Activated T-helper 17 cell treated with anti-CD3 and anti-CD28 coated beads, Interleukin-2, amount 50 U/mL, for 72 hours (primary cell): ENCODE measurements at places on chromosomes 16 and 17. TPM values are rescaled to one million over a fixed set of nuclear protein-coding genes. Genes with fewer than 3 reads are reported as not detected.

Gene AANAT
- not detected for total RNA-seq

Gene CFAP97D1
- total RNA-seq: not detected

Gene NEUROD2
- total RNA-seq: not detected

Gene CXCL16
- 6.7 TPM for total RNA-seq

Gene GUCY2D
- total RNA-seq: 0.15 TPM

Gene KRT25
- total RNA-seq: not detected

Gene HASPIN
- total RNA-seq: 12.4 TPM

Gene NPIPA2
- 2.4 TPM for total RNA-seq

Gene CD300LG
- total RNA-seq: not detected

DNA sequence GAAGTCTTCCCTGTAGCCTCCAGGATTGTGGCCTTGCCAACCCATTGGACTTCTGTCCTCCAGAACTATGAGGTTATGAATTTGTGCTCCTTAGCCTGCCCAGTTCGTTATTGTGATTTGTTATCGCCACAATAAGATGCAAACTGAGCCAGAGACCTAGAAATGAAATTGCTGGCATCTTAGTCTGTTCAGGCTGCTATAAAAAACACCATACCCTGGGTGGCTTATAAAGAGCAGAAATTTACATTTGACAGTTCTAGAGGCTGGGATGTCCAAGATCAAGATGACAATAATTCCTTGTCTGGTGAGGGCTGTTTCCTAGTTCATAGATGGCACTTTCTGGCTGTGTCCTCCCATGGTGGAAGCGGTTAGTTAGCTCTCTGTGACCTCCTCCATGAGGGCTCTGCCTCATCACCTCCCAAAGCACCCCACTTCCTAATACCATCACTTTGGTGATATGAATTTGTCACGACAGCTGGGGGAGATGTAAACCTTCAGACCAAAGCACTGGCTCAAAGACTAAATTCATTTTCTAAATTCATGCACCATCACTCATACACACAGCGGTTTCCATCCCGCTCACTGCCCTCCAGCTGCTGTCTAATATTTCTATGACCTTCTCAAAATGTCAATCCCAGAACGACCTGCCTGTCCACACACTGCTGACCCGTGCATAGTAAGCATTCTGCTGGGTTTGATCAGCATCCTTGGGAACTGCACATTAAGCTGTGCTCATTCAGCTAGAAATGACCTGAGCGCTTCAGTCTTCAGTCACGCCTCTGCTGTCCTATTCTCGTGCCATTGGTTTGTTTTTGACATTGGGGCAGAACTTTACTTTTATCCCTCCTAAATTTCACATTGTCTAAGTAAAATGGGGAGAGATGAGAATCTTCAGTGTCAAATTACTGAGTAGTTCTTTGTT is 36.6 kb downstream of the GINS3 start:
- ATAC-seq: no peak

DNA sequence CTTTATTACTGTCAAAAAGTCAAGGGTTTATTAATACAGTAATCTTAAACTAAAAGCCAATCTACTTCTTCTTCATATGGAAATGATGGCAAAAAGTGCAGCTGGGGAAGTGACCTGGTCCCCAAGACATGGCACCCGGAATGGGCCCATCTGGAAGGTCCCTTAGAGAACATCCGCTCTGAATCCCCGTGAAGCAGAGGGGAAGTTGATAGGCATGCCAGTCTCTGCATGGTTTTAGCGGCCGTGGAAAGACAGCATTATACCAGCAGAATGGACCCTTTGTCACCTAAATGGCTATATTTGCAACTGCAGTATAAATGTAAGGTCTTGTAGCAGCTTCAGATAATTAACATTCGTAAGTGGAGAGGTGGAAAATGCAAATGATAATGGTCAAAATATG is 32.4 kb downstream of the COTL1 start:
- no peak for ATAC-seq

- no peak for ATAC-seq
These were observed 19.5 kb downstream of the PCTP start for GRCh38 chr17:55770196-55770870.

DNA sequence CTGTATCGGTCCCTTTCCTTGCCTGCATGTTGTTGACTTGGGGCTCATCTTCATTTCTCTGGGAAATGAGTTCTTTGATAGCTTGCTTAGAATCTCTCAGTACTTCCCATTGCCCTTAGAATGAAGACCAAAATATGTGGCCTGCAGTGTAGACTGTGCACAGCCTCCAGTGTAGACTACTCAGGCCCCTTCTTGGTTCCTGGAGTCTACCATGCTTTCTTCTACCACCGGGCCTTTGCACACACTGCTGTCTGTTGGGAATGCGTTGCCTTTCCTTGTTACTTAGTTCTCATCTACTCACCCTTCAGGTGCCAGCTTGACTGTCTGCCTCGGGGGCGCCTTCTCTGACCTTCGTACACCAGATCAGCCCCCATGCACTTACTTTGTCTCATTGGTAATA is 82.0 kb downstream of the ABCC1 start:
- no peak for ATAC-seq

GRCh38 chr16:49931266-49931665 is 75.4 kb upstream of the ZNF423 start:
- ATAC-seq: no peak

DNA sequence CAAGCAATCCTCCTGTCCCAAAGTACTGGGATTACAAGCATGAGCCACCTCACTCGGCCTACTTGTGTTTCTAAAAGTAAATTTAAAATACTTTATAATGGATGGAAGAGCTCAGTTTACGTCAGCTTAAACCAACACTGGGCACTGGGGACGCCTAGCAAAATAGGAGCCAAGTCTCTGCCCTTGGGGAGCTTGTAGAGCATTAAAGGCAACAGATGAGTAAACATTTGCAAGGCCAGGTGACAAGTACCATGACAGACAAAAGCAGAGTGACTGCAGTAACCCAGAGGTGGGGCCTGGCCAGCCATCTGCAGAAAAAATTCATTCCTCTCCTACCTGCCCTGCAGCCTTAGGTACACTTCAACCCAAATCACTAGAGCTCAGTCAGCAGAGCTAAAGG is 12.1 kb upstream of the NLK start:
- ATAC-seq: no peak

GRCh38 chr16:67877064-67877463 is 4.2 kb downstream of the EDC4 start:
- ATAC-seq: no peak

GRCh38 chr17:1447052-1447451 is 9.0 kb downstream of the CRK start:
- ATAC-seq: no peak

DNA sequence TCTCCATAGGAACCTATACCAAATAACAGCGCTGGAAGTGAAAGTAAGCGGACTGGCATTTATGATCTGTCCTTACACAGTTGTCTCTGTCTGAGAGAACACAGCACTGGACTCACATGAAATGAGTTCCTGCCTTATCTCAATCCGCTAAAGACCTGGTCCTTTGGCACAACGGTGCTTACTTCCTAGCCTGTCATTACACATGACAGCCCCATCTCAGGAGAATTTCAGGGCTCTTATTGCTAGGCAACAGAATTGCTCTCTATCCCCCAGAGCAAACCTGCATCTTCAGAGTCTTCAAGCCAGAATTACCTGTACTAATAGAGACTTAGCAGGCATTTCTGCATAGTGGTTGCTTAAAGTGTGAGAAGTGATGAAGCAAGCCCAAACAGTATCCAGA is 4.3 kb downstream of the KCNJ2 start:
- ATAC-seq: no peak

DNA sequence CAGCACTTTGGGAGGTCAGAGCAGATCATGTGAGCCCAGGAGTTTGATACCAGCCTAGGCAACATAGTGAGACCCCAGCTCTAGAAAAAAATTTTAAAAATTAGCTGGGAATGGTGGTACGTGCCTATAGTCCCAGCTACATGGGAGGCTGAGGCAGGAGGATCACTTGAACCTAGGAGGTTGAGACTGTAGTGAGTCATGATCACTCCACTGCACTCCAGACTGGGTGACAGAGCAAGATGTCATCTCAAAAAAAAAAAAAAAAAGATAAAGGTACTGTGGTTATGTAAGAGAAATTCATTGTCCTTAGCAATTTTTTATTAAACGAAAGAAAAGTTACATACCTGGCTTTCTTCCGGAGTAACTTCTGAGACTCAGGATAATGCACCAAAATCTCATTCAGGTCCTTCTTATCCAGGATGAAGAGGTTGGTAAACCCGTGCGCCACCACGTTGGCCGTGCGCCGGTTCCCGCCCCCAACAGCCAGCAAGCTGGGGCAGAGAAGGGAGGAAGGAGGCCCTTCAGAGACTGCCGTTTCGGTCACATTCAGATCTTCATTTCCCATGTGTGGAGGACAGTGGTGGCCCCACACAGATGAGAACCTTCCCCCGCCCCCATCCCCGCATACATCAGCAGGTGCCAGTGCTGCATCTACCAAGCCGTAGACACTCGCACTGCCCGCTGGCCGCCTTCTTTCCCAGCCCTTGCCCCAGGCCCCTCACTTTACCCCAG is 73.7 kb downstream of the CNGB1 start:
- no peak for ATAC-seq

DNA sequence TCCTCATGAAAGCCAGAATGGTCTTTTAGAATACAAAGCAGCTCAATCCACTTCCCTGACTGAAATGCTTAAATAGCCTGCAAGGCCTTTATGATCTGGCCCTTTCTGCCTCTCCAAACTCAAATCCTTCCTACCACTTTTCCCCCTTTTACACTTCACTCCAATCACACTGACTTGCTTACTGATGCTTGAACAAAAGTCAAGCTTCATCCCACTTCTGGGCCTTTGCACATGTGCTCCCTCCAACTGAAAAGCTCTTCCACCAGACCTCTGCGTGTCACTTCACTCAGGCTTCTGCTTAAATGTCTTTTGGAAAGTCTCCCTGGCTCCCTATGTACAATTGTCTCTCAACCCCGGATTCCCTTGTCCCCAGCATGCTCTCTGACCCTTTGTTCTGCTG is 13.3 kb upstream of the TERB1 start:
- no peak for ATAC-seq

DNA sequence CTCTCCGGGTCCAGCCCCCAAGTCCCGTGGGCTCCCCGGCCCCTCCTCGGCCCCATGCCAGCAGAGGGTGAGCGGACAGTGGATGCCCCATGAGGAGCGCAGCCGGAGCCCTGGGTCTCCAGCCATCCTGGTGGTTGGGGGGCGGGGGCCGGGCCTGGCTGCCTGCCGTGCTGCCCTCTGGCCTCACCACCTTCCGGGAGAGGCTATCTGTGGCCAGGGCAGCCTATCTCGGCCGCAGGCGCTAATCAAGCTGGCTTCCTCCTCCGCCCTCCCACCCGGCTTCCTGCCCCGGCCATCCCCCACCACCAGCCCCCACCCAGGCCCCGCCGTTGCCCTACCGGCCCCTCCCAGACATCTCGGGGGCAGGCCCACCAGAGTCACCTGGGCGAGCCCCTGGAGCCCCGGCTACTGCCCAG is 46.8 kb downstream of the ZFPM1 start:
- no peak for ATAC-seq

GRCh38 chr16:87550495-87550961 is 51.8 kb upstream of the JPH3 start:
- no peak for ATAC-seq

DNA sequence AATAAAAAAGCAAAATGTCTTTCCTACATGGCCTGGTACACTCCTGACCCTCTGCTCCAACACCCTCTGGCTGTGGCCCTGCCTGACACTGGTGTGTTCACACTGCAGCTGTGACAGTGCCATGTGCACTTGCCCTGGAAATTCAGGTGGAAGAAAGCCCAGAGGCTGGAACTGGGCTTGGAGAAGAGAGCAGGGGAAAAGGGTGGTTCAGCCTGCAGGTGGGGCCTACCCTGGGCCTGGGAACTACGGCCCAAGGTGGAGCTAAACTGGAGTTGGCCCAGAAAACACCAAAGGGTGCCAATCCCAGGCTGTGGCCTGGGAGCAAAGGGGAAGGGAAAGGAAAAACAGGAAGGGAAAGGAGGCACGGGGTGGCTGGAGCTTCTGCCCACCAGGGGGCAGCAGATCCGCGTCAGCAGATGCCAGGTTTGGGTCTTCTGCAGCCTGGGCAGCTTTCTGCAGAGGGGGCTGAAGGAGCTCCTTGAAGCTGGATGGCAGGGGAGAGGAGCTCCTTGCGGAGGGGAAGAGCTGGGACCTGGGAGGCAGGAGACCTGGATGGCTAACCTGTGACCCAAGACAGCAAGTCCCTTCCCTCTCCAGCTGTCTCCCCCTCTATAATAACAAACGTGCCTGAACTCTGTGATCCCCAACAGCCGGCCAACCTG is 15.4 kb upstream of the CTCF start:
- peak; percentile 62 for ATAC-seq

GRCh38 chr17:82101767-82102679 is 4.0 kb upstream of the FASN start:
- ATAC-seq: no peak

DNA sequence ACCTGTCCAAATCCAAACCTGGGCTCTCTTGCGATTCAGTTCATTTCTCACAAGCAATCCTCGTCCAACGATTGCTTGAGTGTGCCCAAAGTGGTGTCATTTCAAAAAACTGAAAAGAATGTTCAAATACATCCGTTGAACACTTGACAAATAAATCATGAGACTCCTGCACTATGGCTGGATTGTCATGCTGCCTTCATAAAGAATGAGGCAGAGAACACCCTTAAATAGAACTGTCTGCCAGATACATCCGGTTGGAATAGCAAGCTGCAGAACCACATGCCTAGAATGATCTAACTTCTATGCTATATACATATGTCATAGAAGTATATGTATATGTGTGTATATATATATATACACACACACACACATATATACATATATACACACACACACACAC is 55.4 kb upstream of the HAPSTR1 start:
- ATAC-seq: no peak

GRCh38 chr16:86343027-86343795 is 167.1 kb upstream of the FOXF1 start:
- ATAC-seq: no peak

GRCh38 chr16:22186517-22186916 is 19.6 kb upstream of the EEF2K start:
- no peak for ATAC-seq

DNA sequence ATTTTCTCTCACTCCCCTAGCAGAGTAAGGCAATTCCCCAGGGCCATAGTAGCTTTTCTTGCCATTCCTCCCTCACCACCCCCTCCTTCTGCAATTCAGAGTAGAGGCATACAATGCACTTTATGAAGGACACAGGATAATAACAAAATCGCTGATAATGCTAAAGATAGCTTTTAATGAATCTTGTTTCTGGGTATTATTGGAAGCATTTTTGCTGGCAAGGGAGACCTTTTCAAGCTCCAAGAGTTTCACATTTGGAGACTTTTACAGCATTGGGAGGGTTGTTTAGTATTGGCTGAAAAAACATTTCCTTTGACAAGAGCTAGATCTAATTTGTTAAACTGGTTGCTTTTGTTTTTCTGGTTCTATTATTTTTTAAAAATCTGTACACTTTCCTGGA is 573.0 kb upstream of the C16orf82 start:
- no peak for ATAC-seq

DNA sequence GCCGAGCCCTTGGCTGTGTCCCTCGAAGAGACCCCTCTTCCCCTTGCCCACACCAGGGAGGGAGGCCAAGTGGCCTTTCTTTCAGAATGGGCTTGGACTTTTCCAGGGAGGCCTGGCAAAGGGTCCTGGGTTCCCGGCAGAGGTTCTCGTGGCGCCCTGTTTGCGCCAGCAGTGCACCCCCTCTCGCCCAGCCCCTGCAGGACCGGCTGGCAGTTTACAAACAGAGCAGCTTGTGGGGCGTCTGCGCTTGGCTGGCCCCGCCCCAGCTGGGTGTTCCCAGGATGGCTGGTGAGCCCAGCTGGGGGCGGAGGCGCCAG is 137.8 kb upstream of the CIBAR2 start:
- ATAC-seq: no peak
